ENCODE measurements at places on chromosomes 3 and 15. TPM values are rescaled to one million over a fixed set of nuclear protein-coding genes. Genes with fewer than 3 reads are reported as not detected.
A peak's percentile ranks its signal among the peaks of the same experiment; 100 is the strongest.

DNA sequence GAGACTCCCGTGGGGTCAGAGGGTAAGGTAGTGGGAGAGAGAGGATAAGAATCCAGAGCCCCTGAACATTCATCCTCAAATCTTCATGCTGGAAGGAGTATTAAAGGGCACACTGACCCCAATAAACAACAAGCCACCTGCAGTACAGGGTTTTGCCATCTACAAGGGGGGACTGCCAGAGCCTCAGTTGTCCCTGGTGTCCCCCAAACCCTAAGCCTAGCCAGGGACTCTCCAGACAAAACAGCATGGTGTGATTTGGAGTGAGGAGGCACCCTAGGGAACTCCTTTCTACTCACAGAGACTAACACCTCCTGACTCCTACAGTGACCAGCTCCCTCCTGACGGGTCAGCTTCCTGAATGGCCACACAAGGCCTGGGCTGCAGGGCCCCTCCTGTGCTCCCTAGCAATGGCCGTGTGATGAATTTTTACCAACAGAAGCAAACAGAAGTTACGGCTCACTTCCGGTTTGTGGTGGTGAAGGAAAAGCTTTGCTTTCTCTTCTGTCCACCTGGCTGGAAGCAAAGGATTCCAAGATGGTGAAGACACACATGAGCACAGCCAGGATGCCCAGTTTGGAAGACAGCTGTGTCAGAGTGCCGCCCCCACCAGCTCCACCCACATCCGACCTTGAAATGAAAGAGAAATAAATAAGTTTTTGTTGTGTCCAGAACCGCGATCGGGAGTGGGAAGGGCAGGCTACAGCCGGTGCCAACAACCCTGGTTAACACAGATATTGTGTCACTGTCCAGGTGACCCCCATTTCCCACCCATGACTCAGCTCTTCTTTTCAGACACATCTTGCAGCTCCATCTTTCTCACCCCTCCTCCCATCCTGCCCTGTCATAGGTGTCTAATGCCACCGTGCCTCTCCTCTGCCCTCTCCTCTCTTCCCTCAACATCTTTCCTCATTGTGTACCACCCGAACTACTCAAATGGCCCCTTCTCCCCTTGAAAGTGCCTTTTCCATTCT, 69.6 kb upstream of the ATP13A3 start:
- H3K4me3 ChIP-seq = peak overlapping the region; percentile 17
- no peaks in the 10 kb centered on the region for H3K4me1 ChIP-seq
- H3K27me3 ChIP-seq = no peaks in the 10 kb centered on the region

DNA sequence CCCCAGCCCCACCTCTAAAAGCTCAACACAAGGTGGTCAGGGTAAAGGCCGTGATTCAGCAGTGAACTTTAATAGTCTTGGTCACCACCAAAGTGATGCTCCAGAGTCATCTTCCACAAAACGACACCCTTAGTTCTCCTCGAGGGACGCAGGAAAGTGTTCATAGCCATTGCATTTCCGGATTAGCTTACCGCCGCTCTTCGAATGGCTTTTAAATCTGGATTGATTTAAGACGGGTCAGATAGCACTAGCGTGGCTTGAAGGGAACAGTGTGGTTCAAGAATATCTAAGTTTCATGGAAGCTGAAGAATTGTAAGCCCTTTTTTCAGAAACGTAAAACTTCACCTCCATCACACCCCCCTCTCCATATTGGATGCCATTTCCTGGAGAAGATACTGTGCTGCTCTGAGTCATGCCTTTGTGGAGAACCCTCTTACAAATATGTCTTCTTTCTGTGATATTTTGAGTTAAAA, 829 bp downstream of the RNF7 start:
- H3K4me3 ChIP-seq = peak overlapping the region; percentile 92
- no peak for DNase-seq
- H3K36me3 ChIP-seq = peaks cover 2% of the 10 kb centered on the region
- H3K4me1 ChIP-seq = peaks cover 10% of the 10 kb centered on the region
- H3K27me3 ChIP-seq = no peaks in the 10 kb centered on the region

GRCh38 chr3:143643905-143644304, 204.4 kb downstream of the SLC9A9 start:
- H3K27me3 ChIP-seq = no peaks in the 10 kb centered on the region
- no peak overlapping the region for H3K27ac ChIP-seq
- no peak for DNase-seq
- H3K4me1 ChIP-seq = no peaks in the 10 kb centered on the region

GRCh38 chr3:99355465-99355864, 282.9 kb upstream of the COL8A1 start:
- H3K4me3 ChIP-seq = no peak overlapping the region
- H3K4me1 ChIP-seq = no peaks in the 10 kb centered on the region
- no peaks in the 10 kb centered on the region for H3K36me3 ChIP-seq
- no peaks in the 10 kb centered on the region for H3K27me3 ChIP-seq
- H3K27ac ChIP-seq = no peak overlapping the region

DNA sequence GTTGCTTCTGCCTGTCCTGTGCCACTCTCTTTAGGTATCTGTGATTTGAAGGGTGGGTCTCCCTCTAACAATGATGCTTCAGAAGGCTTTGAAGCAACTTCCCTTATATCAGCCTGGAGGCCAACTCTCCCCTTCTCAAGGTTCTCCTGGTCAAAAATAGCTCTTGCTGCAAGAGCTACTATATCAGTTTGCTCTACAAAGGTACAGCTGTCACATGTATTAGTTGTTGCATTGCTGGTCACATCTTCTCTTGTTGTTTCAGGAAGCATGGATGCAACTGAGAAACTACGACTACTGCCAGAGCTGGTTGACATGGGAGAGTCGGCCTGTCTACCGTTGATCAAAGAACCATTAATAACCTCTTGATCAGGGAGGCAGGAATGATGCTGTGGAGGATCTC, 38.3 kb downstream of the USF3 start:
- H3K4me1 ChIP-seq = no peaks in the 10 kb centered on the region
- DNase-seq = no peak
- H3K27ac ChIP-seq = no peak overlapping the region
- peaks cover 4% of the 10 kb centered on the region for H3K36me3 ChIP-seq
- no peak overlapping the region for H3K4me3 ChIP-seq

GRCh38 chr3:127694467-127695215, 21.9 kb downstream of the ABTB1 start:
- H3K27ac ChIP-seq = no peak overlapping the region
- peaks cover 7% of the 10 kb centered on the region for H3K4me1 ChIP-seq
- no peak overlapping the region for H3K4me3 ChIP-seq
- H3K27me3 ChIP-seq = no peaks in the 10 kb centered on the region
- peak; percentile 55 for DNase-seq

- H3K27ac ChIP-seq = no peak overlapping the region
- no peaks in the 10 kb centered on the region for H3K36me3 ChIP-seq
- DNase-seq = no peak
- H3K4me3 ChIP-seq = no peak overlapping the region
- no peaks in the 10 kb centered on the region for H3K4me1 ChIP-seq
- H3K27me3 ChIP-seq = no peaks in the 10 kb centered on the region
These were observed 52.6 kb downstream of the IQCH start for GRCh38 chr15:67307156-67307555.

GRCh38 chr15:90262426-90262825, 3.0 kb upstream of the NGRN start:
- H3K27me3 ChIP-seq = no peaks in the 10 kb centered on the region
- no peak overlapping the region for H3K27ac ChIP-seq
- H3K4me3 ChIP-seq = no peak overlapping the region
- no peak for DNase-seq
- peaks cover 15% of the 10 kb centered on the region for H3K4me1 ChIP-seq
- no peaks in the 10 kb centered on the region for H3K36me3 ChIP-seq

- no peaks in the 10 kb centered on the region for H3K36me3 ChIP-seq
- no peak overlapping the region for H3K4me3 ChIP-seq
These were observed 46.5 kb upstream of the MANF start for GRCh38 chr3:51338632-51339031.

DNA sequence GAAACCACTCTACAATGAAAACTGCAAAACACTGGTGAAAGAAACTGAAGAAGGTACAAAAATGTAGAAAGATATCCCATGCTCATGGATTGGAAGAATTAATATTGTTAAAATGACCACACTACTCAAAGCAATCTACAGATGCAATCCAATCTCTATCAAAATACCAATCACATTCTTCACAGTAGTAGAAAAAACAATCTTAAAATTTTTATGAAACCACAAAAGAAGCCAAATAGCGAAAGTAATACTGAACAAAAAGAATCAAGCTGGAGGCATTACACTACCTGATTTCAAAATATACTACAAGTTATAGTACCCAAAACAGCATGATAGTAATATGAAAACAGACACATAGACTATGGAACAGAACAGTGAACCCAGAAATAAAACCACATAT, 36.9 kb downstream of the TXNRD3 start:
- no peak for DNase-seq
- H3K27me3 ChIP-seq = no peaks in the 10 kb centered on the region
- peaks cover 4% of the 10 kb centered on the region for H3K36me3 ChIP-seq
- H3K27ac ChIP-seq = no peak overlapping the region
- H3K4me3 ChIP-seq = no peak overlapping the region

- H3K27ac ChIP-seq = no peak overlapping the region
- no peak for DNase-seq
- H3K4me1 ChIP-seq = no peaks in the 10 kb centered on the region
- H3K27me3 ChIP-seq = no peaks in the 10 kb centered on the region
- H3K36me3 ChIP-seq = no peaks in the 10 kb centered on the region
These were observed 288.8 kb downstream of the FEZF2 start for GRCh38 chr3:62084558-62084957.

DNA sequence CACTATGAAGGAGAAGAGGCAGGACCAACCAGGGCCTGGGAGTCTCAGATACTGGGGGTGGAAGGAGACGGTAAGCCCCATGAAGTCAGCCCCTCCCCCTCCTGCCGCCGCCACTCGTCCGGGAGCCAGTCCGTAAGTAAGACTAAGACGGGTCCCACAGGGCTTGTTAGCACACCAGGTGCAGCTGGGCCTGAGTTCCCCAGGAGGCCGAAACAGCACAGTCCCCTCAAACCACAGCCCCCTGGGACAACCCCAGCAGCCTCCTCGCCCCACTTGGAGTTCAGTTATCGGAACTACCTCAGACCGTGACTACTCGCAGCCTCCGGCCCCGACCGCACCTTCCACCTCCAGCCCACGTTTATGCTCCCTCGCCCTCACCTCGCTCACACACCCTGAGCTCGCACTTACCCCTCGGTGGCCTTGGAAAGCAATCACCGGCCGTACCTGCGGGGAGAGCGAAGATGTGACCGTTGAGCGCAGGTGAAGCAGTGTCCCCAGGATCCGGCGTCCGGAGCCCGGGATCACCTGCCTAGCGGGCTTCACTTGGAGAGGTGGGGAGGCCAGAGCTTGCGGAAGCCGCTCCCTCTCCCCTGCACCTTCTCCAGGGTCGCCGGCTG, 557 bp downstream of the ELL3 start:
- H3K36me3 ChIP-seq = peaks cover 7% of the 10 kb centered on the region
- peak overlapping the region; percentile 63 for H3K27ac ChIP-seq
- H3K27me3 ChIP-seq = no peaks in the 10 kb centered on the region
- H3K4me1 ChIP-seq = no peaks in the 10 kb centered on the region
- peak overlapping the region; percentile 88 for H3K4me3 ChIP-seq
- DNase-seq = peak; percentile 25

GRCh38 chr15:63833021-63833696, 589 bp downstream of the HERC1 start:
- H3K27ac ChIP-seq = peak overlapping the region; percentile 96
- no peaks in the 10 kb centered on the region for H3K27me3 ChIP-seq
- no peaks in the 10 kb centered on the region for H3K36me3 ChIP-seq
- DNase-seq = peak; percentile 70
- H3K4me3 ChIP-seq = peak overlapping the region; percentile 48

DNA sequence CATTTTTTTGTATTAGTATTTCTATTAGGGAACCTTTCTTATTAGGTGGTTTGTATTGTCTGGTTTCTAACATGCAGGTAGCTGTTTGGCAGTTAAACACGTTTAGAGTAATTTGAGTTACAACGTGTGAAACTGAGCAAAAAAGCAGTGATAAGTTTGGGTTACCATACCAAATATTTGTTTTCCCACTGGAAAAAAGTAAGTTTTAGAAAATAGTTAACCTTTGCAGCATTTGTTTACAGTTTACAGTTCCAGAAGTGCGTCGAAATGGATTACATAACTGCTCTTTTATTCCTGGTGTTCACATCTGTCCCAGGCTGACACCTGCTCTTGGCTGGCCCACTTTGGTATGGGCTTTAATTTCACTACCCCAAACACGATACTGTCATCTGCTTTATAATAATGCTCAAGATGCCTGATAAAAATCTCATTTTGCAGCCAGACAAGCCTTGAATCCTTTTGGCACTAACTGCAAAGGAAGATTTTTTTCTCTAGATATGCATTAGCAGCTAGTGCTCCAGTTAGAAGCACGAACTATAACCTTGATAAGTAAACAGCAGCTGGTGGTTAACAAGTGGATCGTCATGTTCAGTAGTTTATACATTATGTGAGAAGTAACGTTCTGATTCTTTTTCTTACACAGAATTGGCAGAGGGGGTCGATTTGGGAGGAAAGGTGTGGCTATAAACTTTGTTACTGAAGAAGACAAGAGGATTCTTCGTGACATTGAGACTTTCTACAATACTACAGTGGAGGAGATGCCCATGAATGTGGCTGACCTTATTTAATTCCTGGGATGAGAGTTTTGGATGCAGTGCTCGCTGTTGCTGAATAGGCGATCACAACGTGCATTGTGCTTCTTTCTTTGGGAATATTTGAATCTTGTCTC, 5.3 kb downstream of the EIF4A2 start:
- DNase-seq = no peak
- H3K27ac ChIP-seq = no peak overlapping the region

GRCh38 chr15:55894399-55894965, 98.9 kb downstream of the NEDD4 start:
- no peak overlapping the region for H3K27ac ChIP-seq
- peaks cover 4% of the 10 kb centered on the region for H3K4me1 ChIP-seq
- DNase-seq = no peak
- H3K4me3 ChIP-seq = no peak overlapping the region
- H3K27me3 ChIP-seq = no peaks in the 10 kb centered on the region

GRCh38 chr15:31752905-31753304, 277.4 kb upstream of the CHRNA7 start:
- no peaks in the 10 kb centered on the region for H3K4me1 ChIP-seq
- DNase-seq = no peak
- H3K4me3 ChIP-seq = no peak overlapping the region
- no peak overlapping the region for H3K27ac ChIP-seq

DNA sequence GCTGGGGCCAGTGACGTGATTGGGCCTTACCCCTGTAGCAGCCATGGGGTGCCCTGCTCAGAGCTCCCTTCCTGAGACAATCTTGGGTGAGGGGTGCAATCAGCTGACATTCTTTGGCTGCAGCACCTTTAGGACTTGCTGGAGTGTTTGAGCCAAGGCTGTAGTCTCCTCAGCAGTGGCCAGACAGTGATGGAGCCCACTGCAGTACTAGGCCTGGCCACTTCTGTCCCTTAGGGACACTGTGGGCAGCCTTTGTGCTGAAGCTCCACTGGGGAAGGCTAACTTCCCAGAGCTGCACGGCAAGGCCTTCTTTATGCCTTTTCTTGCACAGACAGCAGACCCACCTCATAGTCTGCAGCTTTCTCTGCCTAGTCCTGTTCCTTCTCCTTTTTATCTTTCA, 284.9 kb upstream of the IGF1R start:
- no peaks in the 10 kb centered on the region for H3K4me1 ChIP-seq
- H3K27me3 ChIP-seq = no peaks in the 10 kb centered on the region
- no peak overlapping the region for H3K4me3 ChIP-seq
- no peak overlapping the region for H3K27ac ChIP-seq
- H3K36me3 ChIP-seq = no peaks in the 10 kb centered on the region

The SPINK8 gene
- total RNA-seq = not detected

The MAP1A gene
- total RNA-seq = 9.3 TPM

The CILP gene
- 1.5 TPM for total RNA-seq

The CTXN2 gene
- 0.06 TPM for total RNA-seq

The DNAJA4 gene
- total RNA-seq = 31.1 TPM

The APBA2 gene
- 6.1 TPM for total RNA-seq

The LACTB gene
- 17.6 TPM for total RNA-seq

The ONECUT1 gene
- total RNA-seq = not detected

The PPP1R14D gene
- total RNA-seq = not detected

The OR5K2 gene
- total RNA-seq = not detected

The ZIC1 gene
- not detected for total RNA-seq

The DNAH12 gene
- total RNA-seq = 0.38 TPM

The PRRT3 gene
- total RNA-seq = 3.9 TPM

The CFAP161 gene
- total RNA-seq = 0.50 TPM
